ENCODE measurements at places on chromosomes 4 and X. TPM values are rescaled to one million over a fixed set of nuclear protein-coding genes. Genes with fewer than 3 reads are reported as not detected.

PCDH19 gene
- 3.1 TPM for polyA plus RNA-seq

ARX gene
- not detected for polyA plus RNA-seq

AMBN gene
- polyA plus RNA-seq = 1.6 TPM

RAB41 gene
- 1.2 TPM for polyA plus RNA-seq

CTAG1B gene
- not detected for polyA plus RNA-seq

REELD1 gene
- 0.25 TPM for polyA plus RNA-seq

SLC39A8 gene
- 26.2 TPM for polyA plus RNA-seq

CT45A9 gene
- polyA plus RNA-seq = not detected

F9 gene
- not detected for polyA plus RNA-seq

PNCK gene
- 7.1 TPM for polyA plus RNA-seq

RHOXF2 gene
- polyA plus RNA-seq = not detected

SPACA5B gene
- not detected for polyA plus RNA-seq

BTK gene
- polyA plus RNA-seq = 2.6 TPM

SPANXD gene
- polyA plus RNA-seq = not detected

XAGE3 gene
- not detected for polyA plus RNA-seq

CXorf49 gene
- polyA plus RNA-seq = 0.10 TPM

PRPS2 gene
- polyA plus RNA-seq = 129 TPM

Data from right renal pelvis (tissue), 4 donors.